SW 1271 (cell line): ENCODE measurements at places on chromosomes 13 and 19.
A peak's percentile ranks its signal among the peaks of the same experiment; 100 is the strongest.

DNA sequence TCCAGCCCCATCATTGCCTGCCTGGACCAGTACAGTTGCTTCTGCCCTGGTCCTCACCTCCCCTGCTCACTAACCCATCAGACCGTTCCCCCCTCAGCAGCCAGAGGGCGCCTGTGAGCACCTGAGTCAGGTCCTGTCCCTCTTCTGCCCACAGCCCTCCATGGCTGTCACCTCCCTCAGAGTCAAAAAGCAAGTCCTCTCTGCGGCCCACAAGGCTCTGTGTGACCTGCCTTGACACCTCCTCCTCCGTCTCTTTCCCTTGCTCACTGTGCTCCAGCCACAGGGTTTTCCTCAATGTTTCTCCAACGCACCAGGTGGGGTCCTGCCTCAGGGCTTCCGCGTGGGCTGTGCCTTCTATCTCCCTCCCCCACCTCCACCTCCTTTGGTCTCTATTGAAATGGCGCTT lies 29.4 kb upstream of the PTPRS start:
- peak; percentile 22 for DNase-seq

DNA sequence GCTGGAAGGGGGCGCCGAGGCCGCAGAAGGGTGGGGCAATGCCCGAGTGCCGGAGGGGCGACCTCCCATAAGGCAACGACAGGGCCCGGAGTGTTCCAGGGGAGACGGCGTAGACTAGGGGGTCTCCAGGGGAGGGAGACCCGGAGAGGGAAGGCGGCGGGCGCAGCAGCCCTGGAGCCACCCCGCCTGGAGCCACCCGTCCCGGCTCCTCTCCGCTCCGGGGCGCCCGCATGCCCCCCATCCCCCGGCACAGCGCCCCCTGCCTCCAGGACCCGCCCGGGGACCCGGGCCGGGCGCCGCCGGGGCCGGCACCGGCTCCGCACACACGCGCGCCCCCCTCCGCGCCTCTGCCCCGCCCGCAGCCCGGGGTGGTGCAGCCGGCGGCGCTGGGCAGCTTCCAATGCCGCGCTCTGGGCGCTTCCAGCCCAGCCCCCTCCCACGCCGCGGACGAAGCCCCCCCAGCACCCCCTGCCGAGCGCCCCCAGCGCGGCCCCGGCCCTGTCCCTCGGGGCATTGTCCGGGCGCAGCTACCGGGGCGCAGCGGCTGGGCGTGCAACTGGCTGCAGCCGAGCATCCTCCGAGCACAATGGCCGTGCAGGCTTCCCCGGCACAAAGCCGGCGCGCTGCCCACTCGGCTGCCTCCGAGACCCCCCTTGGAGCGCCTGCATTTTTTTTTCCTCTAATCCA lies 519 bp downstream of the PTPRS start:
- no peak for DNase-seq

- DNase-seq = no peak
Measured at GRCh38 chr13:76213423-76213904, 577.3 kb downstream of the LMO7 start.

DNA sequence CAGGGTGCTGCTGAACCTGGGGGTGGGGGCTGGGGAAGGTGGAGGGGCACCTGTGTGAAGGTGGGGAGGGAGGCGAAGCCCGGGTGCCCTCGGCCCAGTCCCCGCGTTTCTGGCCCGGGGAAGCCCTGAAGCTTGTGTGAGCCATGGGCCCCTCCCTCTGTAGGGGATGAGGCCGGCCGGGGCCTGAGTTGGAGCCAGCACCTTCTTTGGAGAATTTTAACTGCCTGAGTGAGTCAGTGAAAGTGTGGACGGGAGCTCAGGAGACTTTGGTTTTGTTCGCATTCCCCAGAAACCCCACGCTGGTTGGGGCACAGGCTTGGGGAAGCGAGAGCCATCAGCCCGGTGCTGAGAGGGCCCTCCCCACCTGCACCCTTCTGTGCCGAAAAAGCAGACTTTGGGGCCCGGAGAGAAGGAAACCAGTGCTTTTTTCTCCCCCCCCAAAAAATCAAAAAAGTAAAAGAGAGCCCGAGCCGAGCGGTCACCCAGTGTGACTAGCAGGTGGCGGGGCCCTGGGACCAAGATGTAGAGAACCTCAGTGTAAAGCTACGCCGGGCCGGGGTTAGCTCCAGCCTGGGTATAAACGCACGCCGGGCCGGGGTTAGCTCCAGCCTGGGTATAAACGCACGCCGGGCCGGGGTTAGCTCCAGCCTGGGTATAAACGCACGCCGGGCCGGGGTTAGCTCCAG lies 45.1 kb downstream of the TMEM255B start:
- DNase-seq = no peak

- no peak for DNase-seq
Measured at GRCh38 chr13:79659121-79659521, 178.2 kb downstream of the NDFIP2 start.

DNA sequence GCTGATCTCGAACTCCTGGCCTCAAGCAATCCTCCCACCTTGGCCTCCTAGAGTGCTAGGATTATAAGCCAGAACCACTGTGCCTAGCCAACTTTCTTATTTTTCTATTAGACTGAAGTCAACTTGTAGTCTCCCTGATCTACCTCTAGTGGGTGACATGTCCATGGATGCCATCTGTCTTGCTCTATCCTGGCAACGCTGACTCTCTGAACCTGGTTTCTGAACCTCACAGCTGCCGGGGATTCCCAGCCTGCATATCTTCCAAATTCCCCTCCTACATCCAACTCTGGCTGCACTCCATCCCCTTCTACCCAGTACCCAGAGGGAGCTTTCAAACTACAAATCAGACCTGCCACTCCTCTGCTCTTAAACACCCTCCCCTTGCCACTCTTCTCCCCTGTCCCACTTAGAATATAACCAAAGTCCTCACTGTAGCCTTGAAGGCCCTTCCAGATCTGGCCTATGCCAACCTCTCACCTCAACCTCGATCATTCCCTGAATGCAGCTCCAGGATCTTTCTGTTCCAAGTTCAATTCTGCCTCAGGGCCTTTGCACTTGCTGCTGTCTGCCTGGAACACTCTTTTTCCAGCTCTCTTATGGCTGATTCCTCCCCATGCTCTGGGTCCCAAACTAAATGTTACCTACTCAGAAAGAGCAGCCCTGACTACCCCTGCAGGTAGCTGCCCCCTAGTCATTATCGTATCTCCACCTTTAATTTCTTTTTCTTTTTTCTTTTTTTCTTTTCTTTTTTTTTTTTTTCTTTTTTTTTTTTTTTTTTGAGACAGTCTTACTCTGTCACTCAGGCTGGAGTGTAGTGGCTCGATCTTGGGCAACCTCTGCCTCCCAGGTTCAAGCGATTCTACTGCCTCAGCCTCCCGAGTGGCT lies 2.2 kb downstream of the CLIP3 start:
- DNase-seq = no peak

DNA sequence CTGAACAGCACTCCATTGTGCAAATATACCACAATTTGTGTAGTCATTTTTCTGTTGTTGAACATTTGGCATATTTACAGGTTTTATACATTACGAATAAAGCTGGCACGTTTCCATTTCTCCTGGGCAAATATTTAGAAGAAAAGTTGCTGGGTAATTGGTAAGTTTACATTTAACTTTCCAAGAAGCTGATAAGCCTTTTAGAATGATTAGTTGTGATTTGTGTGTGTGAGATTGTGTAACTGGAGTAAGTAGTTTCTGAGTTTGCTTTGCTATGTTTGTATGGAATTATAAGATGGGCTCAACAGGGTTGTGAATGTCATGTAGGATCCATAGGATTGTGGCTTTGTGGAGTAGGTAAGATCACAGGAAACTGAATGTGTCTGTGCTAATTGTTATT lies 1.6 kb upstream of the ZNF529 start:
- no peak for DNase-seq

- no peak for DNase-seq
Measured at GRCh38 chr13:67107979-67108378, 122.2 kb downstream of the PCDH9 start.

GRCh38 chr13:110561344-110562035 lies at the start of gene RAB20:
RAB20 (minus strand) TSS chr13:110561722; CDS start chr13:110561519, 203 bp downstream.
- DNase-seq = no peak

- DNase-seq = no peak
Measured at GRCh38 chr19:13842291-13843103, 34.4 kb upstream of the NANOS3 start.

DNA sequence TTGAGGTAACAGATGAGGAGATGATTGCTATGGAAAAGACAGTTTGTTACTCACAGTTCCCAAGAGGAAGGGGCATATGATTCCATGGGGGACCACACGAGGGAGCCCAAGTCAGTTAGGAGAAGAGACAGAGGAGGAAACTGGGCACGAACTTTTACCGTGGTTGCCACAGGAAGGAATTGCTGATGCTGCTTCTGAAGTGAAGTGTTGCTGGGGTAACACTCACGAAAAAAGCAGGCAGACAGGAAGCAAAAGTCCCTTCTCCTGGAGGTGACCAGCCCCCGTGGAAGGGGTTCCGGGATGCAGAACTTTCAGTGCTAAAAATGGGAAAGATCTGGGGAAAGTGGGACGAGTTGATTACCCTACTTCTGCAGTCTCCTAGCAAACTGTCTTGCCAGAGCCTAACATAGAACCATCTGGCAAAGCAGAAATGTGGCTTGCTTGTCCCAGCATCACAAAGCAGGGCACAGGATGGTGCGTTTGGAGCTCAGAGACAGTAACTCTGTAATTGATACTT lies 35.4 kb upstream of the MAP3K10 start:
- peak; percentile 1 for DNase-seq

GRCh38 chr13:100818711-100819110 lies 144.1 kb upstream of the TMTC4 start:
- DNase-seq = no peak

DNA sequence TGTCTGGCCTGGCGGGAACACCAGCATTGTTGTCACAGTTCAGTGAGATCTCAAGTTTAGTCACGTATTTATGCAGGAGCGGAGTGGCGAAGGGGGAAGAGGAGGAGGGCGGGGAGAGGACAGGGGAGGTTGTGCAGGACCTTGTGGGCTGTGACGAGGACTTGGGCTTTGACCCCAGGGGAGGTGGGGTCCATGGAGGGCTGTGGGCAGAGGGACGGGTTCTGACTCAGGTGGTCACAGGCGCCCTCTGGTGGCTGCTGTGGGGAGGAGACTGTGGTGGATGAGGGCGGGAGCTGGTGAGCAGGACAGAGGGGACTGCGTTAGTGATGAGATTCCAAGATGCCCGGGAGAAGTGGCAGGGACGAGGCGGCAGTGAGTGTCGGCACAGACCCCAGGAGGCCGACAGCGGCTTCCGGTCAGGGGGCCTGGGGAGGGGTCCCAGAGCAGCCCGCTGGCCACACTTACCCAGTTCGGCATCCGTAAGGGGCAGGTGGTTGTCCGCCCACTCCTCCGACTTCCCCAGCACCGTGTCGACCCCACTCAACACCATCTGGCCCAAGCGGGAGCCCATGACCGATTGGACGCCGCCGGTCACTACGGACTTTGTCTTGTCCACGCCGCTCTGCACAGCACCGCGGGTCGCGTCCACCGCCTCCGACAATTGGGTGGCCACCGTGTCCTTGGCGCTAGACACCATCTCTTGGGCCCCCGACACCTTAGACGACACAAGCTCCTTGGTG lies 15.7 kb downstream of the PLIN3 start:
- peak; percentile 32 for DNase-seq

- peak; percentile 55 for DNase-seq
Measured at GRCh38 chr19:2327773-2328400, 499 bp downstream of the LSM7 start.

- DNase-seq = no peak
Measured at GRCh38 chr19:49983645-49984229, 22.8 kb upstream of the SIGLEC11 start.

DNA sequence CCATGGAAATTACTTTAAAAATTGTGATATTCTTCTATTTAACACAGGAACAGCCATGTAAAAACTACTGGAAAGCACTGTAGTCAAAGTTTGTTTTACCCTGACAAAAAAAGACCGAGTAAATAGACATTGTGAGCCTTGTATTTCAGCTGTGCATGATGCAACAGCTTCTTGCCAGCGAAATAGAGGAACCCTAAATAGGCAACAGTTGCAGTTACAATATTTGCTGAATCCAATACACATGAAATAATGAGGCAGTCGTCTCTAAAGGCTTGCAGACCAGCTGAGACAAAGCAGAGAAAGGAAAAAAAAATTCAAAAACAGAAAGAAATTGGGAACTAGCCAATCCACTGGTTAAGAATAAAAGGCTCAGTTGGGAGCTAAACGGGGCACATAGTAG lies 1001.1 kb downstream of the OLFM4 start:
- DNase-seq = no peak

- no peak for DNase-seq
Measured at GRCh38 chr13:46580362-46580839, 27.4 kb downstream of the LRCH1 start.

GRCh38 chr13:43937839-43938238 lies 58.1 kb downstream of the LACC1 start:
- DNase-seq = no peak

DNA sequence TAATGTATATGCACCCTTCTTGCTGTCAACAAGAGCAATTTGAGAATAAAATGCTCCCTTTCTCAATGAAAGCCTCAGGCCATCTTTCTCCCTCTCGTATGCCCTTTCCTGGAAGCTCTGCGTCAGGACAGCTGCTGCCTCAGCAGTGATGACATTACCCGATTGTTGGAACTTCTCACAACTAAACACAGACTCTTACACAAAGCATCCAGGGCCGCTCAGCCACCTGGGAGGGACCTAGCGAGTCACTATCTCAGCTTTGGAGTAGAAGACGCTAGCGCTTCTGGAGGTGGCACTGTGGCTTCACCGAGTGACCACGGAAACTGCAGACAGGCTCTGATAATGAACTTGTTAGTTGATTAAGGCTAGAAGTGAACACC lies 153.2 kb upstream of the SOX1 start:
- no peak for DNase-seq

GRCh38 chr19:33687481-33688170 lies 65.9 kb downstream of the CHST8 start:
- no peak for DNase-seq

- DNase-seq = no peak
Measured at GRCh38 chr13:20377720-20378119, 145.6 kb upstream of the GJB6 start.

DNA sequence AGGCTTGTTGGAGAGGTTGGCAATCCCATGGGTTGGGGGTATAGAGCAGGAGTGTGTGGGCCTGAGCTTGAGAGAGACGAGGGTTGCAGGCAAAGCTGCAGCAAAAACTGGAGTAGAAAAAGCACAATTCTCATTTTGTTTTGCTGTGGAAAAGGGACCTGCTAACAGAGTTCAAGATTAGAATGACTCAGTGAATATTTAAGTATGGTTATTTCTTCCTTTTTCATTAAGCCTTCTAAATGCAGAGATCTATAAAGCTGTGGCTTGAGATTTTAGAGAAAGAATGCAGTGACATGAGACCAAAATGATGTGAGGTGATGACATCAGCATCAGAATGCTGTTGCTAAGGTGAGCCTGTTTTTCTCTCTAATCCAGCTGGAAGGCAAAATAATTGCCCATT lies 10.8 kb upstream of the MBNL2 start:
- DNase-seq = no peak
